DMS79 (cell line): ENCODE measurements at places on chromosomes 5 and 9.

DNA sequence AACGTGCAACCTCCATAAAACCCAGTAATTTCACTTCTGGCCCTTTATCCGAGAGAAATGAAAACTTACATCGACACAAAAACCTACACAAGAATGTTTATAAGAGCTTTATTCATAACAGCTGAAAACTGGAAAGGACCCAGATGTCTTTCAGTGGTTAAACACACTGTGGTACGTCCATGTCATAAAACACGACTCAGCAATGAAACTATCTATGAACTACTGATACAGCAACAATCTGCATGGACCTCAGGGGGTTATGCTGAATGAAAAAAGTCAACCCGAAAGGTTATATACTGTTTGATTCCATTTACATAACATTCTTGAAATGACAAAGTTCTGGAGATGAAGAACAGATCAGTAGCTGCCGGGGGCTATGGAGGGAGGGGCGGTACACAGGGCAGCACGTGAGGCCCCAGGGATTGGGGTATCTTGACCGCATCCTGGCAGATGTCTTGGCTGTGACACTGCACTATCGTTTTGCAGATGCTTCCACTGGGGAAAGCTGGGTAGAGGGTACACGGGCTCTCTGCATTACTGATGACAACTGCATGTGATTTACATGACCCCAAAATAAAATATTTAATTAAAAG, 4.1 kb downstream of the CCDC127 start:
- no peak for DNase-seq

DNA sequence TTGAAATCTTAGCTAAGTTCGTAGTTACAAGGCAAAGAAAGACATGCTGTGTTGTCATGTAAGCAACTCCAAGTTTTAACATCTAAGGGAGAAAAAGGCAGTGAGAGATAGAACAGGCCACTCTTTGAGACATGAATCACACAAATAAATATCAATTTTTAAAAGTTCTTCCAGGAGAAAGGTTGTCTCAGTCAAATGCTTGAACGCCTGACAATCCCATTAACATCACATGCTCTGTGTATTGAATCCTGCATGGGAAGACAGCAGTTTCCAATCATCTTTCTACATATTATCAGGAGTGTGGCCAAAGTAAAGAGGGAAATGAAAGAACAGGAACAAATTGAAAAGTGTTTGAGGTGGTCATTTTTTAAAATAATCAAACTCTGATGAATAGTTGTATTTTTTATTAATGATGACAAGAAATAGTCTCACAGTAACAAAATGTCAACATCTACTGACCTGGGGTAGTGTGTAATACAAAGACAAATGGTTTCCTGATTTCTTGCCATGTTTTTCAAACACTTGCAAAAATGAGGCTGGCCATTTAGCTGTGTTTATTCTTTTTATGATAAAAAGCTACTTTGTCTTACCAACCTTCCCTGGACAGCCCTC, 6.4 kb upstream of the C6 start:
- DNase-seq: no peak

DNA sequence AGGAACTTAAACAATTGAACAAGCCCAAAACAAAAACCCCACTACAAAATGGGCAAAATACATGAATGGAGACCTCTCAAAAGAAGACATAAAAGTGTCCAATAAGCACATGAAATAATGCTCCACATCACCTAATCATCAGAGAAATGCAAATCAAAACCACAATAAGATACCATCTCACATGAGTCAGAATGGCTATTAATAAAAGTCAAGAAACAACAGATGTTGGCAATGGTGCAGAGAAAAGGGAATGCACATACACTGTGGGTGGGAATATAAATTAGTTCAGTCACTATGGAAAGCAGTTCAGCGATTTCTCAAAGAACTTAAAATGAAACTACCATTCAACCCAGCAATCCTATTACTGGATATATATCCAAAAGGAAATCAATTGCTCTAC, 337.4 kb upstream of the GRIA1 start:
- DNase-seq: no peak

DNA sequence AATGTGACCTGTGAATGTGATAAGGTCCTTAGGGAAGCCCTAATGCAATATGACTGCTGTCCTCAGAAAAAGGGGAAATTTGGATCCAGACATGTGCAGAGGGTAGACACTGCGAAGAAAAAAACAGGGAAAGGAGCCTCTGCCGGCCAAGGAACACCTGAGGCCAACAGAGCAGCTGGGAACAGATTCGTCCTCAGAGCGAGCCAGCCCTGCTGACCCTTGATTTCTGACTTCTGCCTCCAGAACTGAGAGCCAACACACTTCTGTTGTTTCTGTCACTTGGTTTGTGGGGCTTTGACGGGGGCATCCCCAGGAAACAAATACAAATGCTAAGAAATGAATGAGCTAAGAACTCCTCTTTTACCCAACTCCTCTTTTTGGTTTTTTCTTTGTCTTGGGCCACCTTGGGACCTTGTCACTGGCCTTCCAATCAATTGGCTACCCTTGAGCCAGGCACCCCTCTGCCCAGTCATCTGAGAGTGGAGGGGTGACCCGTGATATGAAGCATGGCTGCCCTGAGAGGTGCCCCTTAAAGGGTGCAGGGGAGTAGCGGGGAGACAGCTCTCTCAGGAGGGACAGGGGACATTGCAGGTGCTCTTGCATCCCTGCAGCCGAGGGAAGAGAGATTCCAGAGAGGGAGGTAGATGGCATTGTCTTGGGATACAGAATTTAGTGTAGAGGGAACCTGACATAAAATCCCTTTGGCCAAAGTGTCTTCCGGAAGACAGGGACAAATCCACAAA, 16.9 kb downstream of the TMOD1 start:
- no peak for DNase-seq

DNA sequence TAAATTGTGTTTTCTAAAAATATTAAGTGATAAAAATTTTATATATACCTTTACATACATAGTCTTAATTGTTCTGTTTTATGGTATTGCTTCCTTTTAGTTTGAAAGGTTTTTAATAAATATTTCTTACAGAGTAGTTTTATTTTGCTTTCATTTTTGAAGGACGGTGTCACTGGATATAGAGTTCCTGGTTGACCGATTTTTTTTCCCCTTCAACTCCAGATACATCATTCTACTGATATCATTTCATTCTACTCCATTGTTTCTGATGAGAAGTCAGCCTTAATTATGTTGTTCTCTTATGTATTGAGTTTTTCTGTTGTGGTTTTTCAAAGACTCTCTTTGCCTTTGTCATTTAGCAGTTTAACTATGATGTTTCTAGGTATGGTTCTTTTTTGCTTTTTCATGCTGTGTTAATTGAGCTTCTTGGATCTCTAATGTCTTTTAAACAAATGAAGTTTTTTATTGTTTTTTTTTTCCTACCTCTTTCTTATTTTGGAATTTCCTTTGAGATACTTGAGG, 30.4 kb downstream of the MTREX start:
- DNase-seq: no peak

DNA sequence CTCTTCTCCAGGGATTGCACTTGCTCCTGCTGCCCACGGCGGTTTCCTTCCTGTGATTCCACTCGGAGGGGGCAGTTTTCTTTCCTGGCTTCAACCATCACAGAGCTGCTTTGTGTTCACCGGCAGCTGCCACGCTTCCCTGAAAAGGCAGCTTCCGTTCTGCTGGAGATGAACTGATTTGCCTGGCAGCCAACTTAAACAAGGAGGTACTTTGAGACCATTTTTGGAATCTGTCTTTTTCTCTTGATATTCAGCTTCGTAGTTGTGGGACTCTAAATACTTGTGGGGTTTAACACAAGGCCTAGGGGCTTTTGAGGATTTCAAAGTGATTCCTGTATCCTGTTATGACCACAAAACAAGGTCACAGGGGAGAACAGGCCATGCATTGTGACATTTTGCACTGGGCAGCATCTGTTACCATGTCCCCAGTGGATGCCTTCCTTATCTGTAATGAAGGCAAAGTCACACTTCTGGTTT, 192.0 kb downstream of the MTRR start:
- DNase-seq: no peak

- DNase-seq: no peak
These were observed 2.6 kb downstream of the ENDOG start for GRCh38 chr9:128820665-128821583.

DNA sequence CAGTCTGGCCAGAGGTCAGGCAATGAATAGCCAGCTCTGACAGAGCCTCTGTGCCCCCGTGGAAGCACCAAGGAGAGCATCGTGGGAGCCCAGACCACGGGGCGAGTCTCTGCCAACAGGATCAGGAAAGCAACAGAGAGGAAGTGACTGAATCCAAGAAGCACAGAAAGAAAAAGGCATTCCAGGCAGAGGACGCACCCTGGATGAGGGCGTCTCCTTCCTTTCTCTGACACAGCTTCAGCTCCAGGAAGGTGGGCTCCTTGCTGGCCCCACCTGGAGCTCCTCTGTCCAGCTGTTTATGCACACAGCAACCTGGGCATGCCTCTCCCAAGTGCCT, 16.6 kb downstream of the HK3 start:
- DNase-seq: no peak
